Activated CD8-positive, alpha-beta memory T cell treated with anti-CD3 and anti-CD28 coated beads for 48 hours (primary cell): ENCODE measurements at places on chromosomes 16 and 17.

DNA sequence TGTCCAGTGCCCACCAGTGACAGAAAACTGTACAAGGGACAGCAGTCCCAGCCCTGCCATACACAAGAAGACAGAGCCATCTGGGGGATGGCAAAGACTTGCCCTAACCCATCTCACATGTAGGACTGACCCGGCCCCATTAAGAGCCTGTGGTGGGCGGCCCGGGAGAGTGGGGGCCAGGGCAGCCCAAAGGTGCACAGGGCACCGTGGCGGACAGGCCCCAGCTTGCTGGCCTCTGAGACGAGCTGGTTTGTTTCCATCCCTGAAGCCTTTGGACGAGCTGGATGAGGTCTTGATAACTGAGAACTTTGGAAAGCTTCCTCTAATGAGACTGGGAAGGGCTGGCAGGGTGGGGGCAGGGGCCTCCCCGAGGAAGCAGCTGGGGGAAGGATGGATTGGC lies 11.0 kb upstream of the RCVRN start:
- no peak for DNase-seq

DNA sequence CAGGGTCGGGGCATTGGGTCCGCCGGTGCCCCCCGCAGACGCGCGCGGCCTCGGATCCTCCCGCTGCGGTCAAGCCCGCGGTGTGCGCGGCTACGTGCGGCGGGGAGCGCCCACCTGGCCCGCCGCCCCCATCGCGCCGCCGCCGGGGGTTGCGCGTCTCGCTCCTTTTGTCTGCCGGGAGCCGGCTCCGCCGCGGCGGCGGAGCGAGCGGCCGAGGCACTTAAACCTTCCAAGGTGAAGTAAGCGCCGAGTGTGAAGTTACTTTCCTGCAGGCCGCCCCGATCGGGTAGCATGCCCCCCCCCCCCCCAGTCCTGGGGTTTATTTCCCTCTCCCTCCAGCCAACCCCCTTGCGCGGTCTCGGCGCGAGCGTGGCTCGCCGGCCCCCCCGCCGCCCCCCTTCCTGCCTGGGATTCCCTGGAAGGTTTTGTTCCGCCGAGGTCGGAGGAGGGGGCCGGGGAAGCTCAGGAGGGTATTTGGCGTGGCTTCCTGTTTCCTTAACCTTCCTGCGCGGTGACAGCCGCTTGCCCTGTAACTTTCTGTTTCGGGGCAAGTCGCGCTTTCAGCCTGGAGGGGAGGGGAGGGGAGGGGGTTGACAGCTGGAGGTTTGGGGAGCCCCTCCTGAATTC lies 56.6 kb upstream of the GSE1 start:
- no peak for DNase-seq

- no peak for DNase-seq
Measured at GRCh38 chr17:41737680-41738023, 3.2 kb upstream of the HAP1 start.

DNA sequence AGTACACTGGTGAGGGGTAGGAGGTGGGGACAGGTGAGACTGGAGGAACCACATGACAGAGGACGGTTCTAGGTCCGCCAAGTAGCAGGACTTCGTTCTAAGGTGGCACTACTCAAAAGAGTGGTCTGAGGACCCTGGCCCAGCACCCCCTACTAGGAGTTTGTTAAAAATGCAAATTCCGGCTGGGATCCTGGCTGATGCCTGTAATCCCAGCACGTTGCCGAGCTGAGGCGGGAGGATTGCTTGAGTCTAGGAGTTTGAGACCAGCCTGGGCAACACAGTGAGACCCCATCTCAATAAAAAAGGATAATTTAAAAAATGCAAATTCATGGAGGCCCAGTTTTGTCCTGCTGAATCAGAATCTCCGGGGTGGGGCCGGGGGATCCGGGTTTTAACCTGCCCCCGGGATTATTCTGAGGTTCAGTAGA lies 59.1 kb downstream of the WSB1 start:
- no peak for DNase-seq

GRCh38 chr17:38424297-38424972 lies 3.8 kb upstream of the ARHGAP23 start:
- no peak for DNase-seq

GRCh38 chr17:8341456-8341855 lies 1.8 kb downstream of the ODF4 start:
- DNase-seq: no peak

GRCh38 chr17:32593003-32593402 lies 106.2 kb downstream of the CDK5R1 start:
- no peak for DNase-seq

DNA sequence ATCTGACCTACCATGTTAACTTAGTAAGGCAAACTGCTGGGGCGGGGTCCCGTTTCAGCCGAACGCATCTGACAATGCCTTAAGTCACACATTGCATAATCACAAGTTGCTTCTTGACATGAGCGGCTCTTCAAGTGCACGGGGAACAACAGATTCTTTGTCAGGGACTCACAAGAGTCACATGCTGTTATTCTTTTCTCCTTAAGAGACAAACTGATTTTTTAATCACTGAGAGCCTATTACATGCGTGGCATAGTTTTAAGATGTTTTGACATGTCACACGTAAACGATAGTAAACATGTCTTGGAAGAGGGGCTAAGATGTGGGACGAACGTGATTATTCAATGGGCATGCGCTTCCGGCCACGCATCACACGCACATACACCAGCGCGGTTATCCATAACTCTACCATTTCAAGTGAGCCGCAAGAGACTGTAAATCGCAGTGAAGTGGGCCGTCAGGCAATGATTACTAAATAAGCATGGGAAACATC lies 63.4 kb downstream of the ADCY9 start:
- no peak for DNase-seq

DNA sequence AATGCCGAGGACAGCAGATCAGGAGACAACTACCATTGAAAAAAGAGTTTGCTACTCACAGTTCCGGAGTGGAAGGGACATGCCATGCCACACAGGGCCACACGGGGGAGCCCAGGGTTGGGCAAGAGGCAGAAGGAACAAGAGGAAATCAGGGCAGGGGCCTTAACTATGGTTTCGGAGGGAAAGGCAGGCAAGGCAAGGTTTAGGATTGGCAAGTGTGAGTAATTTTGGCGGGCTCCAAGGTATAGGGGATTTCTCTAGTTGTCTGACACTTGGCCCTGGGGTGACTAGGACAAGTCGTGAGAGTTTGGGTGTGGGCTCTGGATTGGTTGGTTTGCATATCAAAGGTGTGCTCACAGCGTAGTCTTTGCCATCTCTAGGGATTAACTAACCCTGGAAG lies 27.0 kb upstream of the NTN1 start:
- DNase-seq: peak; percentile 54

DNA sequence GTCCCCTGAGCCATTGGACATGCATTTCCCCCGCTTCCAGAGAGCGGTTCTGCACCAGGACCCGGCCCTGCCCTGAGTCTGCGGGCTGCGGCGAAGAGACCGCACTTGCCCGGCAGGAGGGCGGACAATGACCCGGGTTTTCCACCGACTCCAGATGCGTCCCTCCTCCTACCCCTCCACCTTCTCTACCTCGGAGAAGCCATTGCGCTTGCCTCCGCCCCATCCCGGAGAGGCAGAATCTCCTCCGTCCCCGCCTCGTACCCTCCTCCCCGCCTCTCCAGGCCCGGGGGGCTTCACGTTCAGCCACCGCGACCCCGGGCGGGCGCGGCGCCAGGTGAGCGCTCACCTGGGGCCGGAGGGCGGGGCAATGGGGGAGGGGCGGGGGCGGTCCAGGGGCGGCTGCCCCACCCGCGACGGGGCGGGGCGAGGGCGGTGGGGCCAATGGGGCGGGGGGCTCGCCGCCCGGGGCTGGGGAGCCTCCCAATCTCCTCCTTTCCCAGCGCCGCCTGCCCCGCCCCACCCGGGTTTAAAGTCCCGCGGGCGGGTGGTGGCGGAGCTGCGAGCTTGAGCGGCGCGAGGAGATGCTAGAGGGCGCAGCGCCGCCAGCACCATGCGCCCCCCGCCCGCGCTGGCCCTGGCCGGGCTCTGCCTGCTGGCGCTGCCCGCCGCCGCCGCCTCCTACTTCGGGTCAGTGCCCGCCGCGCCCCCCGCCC lies at the start of gene WNT9B:
TSS of gene WNT9B (plus strand) at position 555 of the 713 bp plus-strand sequence. CDS start at position 611, 56 bp downstream.
- no peak for DNase-seq

- no peak for DNase-seq
Measured at GRCh38 chr17:14359163-14360020, 58.5 kb downstream of the HS3ST3B1 start.

GRCh38 chr16:10387188-10387617 lies 1.3 kb downstream of the ATF7IP2 start:
- no peak for DNase-seq

DNA sequence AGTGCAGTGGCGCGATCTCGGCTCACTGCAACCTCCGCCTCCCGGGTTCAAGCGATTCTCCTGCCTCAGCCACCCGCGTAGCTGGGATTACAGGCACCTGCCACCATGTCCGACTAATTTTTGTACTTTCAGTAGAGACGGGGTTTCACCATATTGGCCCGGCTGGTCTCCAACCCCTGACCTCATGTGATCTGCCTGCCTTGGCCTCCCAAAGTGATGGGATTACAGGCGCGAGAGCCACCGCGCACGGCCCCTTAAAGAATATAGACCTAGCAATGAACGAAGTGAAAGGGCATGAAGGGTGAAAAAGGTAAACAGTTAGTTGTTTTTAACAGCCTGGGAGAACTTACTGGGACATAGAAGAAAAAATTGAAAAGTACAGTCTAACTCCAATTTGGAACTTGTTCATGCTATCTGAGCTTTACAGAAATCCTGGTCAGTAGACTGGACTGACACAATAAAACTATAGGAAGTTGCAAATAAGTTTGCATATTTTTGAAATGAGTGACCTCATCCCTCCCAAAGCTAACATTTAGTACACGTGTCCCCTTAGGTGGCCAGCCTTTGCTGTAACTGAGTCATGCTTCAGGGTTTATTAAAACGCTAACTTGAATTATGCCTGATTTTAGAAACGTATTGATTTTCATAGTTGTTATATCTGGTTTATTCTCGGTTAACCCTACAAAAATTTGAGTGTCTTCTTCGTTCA lies 1.8 kb downstream of the COG1 start:
- no peak for DNase-seq

DNA sequence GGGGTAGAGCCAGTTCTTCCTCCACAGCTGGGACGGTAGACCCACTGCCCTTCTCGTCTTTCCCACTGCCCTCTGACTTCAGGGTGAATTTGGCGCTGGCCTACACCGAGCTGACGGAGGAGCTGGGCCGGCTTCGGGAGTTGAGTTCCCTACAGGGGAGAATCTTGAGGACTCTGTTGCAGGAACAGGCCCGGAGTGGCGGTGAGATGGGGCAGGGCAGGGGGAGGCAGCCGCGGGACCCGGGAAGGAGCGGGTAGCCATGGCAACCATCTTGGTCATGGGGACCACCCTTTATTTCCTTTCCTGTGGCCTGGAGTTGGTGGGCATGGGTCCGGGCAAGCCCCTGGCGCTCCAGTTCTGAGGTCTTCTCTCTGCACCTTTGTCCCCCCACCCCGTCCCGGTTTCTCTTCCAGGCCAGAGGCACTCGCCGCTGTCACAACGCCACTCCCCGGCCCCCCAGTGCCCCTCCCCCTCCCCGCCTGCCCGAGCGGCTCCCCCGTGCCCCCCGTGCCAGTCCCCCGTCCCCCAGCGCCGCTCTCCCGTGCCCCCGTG lies 14.4 kb downstream of the TBKBP1 start:
- DNase-seq: no peak

DNA sequence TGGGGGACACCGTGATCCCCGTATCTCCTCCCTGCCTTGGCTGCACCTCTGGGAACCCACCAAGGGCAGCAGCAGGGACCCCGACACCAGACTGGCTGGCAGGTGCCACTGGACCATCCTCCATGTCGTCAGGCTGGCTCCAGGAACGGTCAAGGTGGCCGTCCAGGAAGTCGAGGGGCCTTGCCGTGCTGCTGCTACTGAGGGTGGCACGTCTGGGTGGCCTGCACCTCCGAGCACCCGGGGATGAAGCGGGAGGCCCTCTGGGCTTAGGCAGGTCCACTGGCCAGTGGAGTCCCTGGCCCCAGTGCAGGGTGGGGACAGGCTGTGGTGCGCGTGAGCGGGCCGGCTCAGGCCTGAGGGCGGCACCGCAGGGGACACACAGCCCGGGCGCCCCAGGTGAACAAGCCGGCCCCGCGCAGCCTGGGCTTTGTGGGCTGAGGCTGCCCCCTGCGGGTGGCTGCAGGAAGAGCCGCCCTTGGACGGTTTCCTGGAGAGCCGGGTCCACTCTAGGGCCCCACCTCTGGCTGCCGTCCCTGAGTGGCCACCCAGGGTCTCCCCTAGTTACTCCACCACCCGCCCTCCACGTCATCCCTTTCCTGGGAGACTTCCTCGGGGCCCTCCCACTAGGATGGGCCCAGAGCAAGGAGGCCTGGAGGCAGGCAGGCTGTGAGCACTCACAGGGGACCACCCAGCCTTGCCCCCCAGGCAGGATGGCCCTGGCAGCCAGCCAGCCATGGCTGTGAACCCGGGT lies 42.8 kb upstream of the ZC3H18 start:
- peak; percentile 55 for DNase-seq

GRCh38 chr17:49061524-49061943 lies 64.3 kb downstream of the IGF2BP1 start:
- DNase-seq: no peak

GRCh38 chr16:81061871-81062608 lies 15.0 kb downstream of the C16orf46 start:
- no peak for DNase-seq

DNA sequence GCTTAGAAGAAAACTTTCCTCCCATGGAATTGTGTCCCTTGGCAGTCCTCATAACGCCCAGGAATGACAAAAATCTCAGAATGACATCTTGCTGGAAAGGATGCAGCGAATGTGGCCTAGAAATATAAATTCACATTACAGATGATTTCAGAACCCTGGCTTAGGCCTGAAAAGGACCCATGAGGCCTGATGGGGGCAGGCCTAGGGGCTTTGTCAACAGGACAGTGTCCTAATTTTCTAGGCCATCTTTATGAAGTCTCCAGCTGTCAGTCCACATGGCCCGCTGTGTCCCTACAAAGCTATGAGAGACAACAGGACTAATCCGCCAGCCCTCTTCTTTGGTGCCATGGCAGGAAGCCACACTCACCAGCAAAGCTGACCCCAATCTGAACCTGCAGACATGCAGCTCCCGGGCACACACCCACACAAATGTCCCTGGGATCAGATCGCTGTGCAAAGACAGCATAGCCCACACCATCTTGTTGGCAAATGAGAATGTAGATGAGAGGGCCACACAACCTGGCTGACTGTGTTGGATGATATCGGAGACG lies 40.4 kb upstream of the DNAH17 start:
- no peak for DNase-seq

DNA sequence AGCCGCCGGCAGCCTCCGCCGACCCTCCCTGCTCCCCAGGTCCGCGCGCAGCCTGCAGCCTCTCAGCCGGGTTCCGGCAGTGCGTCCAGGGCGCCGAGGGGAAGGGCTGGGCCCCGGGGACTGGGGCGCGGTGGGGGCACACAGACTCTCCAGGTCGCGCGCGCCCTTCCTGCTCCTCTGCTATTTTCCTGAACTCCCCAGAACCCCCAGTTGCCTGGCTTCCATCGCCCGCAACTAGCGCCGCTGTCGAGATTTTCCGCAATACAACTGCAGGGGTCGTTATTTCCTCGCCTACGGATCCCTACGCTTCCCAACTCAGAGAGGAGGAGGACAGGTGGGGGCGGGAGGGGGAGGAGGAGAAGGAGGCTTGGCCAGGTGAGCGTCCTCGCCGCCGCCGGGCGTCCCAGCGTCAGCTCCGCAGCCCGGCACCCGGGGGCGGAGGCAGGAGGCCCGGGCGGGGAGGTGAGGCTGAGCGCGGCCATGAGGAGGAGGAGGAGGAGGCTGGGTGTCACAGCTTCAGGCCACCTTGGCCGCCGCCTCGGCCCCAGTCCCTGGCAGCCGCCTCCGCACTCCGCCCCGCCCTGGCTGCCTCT lies at the start of gene CA10:
TSS of gene CA10 (minus strand) at position 265 of the 593 bp plus-strand sequence.
- DNase-seq: no peak

- no peak for DNase-seq
Measured at GRCh38 chr16:3577302-3577752, at the start of gene NLRC3. Gene NLRC3, minus strand, starts transcription at chr16:3577403. Its CDS starts 12,367 bp downstream, at chr16:3565036.
